ENCODE measurements at places on chromosomes 12 and 14.

GRCh38 chr14:100140452-100141078, 18.9 kb downstream of the DEGS2 start:
- DNase-seq = no peak

DNA sequence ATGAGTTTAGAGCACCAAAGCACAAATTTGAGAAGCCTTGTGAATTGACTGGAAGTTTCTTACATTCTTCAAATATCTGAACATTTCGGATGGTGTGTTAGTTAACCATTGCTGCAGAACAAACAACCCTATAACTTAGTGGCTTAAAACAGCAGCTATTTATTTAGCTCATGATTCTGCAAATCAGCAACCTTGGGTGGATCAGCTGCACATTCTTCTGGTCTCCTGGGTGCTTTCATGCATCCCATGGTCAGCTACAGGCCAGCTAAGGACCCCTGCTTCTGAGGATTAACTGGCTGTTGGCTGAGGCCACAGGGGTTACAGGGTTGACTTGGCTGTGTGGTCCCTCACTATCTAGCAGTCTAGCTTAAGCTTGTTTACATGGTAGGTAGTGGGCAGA, 114.0 kb upstream of the HIF1A start:
- DNase-seq = no peak

DNA sequence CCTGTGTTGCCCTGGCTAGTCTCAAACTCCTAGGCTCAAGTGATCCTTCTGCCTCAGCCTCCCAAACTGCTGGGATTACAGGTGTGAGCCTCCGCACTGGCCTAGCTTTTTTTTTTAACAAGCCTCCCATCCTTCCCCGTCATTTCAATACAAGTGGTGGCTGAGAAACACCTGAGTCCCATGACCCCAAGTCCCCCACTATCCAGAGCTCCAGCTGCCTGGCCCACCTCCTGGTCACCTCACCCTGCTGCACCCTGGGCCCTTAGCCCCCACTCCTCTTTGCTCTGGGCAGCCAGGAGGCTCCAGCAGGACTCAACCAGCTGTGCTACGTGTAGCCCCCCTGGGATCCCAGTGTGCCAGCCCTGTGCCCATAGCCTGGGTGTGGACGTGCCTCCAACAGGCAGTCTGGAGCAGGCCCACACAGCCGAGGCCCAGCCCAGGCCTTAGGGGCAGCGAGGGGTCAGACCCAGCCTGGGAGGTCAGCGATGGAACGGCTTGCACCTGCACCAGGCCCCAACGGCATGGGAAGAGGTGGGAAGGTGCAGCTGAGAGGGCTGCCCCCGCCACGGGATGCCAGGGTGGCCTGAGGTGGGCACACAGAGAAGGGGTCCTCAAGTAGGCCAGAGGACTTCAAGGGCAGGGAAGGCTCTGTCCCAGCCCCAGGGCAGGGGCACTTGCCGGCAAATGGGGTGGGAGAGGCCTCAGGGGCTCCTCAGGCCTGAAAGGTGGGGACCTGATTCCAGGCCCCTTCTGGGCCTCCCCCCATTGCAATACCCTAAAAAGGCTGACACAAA, 6.5 kb downstream of the AHNAK2 start:
- no peak for DNase-seq

DNA sequence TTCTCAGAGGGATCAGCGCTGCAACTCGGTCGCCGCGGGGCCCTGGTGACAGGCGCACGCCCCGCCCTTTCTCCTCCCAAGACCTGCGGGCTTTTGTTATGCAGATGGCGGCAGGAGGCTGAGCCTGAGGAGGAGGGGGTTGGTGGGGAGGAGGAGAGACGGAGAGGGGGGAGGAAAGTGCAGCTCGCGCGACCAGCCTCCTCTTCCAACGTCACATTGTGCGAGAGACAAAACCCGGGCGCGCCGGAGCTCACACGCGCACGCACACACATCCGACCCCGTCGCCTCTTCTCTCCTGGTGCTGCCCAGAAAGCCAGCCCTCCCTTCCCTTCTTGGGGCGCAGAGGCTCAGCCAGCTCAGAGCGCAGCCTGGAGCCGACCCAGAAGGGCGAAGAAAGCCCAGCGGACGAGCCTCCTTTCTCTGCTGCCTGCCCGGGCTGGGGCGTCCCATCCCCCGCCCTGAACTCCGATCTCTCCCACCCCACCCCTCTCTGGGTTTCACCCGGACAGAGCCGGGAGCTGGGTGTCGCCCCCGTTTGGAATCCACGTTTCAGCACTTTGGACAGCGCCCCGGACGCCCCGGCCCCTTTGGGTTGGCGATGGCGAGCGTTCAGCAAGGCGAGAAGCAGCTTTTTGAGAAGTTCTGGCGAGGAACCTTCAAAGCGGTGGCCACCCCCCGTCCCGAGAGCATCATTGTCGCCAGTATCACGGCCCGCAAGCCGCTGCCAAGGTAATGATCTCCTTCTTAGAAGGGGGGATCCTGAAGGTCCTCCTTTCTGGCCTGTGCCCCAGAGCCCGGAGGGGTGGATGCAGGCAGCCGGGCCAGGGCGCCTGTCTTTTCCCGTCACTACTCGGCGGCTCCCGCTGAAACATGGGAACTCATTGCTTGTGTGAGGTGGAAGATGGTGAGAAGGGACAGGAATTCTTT, at the start of gene SRRM4:
Gene SRRM4, plus strand, starts transcription at position 257 of the 927 bp plus-strand sequence. Its CDS starts 342 bp downstream, at position 599.
- no peak for DNase-seq

GRCh38 chr12:113306382-113306781, 28.5 kb downstream of the SLC8B1 start:
- no peak for DNase-seq

DNA sequence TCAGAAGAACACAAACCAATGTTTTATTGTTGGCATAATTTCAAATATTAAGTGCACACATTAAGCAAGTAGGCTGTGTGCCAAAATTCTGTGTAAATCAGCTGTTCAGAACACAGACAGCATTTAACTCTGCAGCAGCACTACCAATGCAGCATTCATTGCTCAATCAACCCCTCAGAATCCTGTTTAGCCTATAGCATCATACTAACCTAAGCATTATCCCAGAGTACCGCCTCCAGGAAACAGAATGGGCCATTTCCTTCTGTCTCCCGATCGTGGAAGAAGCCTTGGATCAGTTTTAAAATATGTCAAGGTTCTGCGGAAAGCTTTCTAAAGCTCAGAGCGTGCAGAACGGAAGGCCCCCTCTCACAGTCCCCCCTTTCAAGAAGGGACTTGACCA, 3.3 kb downstream of the IL26 start:
- DNase-seq = no peak

GRCh38 chr12:79818856-79819255, 116.0 kb downstream of the PPP1R12A start:
- no peak for DNase-seq
